Activated T-cell treated with anti-CD3 and anti-CD28 coated beads, Interleukin-2, amount 50 U/mL, for 48 hours (primary cell): ENCODE measurements at places on chromosomes 12 and 14.

DNA sequence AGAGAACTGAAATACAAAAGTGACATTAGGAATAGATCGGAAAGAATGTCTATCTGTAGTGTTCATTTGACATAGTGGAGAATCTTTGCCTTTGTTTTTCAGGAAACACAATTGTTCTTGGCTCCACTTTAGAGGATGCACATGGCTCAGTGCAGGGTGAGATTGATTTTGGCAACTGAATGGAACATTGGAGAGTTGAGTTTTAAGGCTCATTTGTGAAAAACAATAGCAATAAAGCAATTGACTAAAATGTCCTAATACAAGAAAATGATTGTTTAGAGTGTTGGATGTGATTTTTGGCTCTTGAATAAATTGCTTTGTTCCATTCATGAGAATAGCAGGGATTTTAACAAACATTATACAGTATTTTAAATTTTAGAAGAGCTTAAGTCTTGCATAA is 116.4 kb downstream of the SLC38A1 start:
- DNase-seq, result no peak

DNA sequence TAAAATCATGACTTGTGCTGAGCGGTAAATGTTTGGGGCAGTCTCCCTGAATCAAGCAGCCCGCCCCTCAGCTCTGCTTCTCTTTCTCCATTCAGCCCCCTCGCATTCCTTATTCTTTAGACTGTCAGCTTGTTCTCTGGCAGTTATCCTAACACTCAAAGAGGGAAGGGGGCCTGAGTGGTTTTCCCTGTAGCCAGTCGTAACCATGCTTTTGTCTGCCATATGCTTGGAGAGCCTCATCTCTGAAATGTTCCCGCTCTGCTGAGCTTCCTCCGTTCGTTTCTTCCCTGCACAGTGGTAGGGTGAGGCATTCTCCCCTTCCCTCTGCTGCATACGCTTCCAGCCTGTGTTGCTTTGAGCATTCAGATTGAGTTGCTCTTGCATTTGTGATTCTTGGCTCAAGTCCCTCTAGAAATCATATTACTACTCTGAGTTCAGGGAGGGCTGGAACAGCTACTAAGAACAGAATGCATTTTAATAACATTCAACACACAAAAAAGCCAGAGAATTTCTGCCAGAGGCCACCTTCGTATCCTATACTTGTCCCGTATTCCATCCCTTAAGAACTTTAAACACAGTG is 119.7 kb downstream of the FBXL14 start:
- no peak for DNase-seq

GRCh38 chr12:108403952-108404351 is 64.8 kb upstream of the CMKLR1 start:
- DNase-seq, result no peak

DNA sequence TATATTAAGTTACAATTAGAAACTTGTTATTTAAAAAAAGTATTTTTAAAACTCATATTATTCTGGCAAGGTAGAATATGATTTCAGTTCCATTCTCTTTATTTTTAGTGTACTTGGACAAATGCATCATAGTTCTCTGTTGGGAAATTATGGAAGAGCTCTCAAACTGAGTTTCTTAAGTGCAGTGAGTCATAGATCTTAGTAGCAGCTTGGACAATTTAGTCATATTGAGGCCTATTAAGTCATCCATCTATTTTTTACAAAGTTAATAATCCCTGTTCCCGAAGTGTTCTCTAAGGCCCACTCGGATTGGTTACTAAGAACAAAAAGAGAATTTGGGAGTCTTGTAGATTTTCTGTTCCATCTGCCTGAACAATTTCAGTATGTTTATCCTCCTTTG is 113.9 kb downstream of the ANO4 start:
- DNase-seq, result no peak

- DNase-seq, result no peak
Observed at GRCh38 chr14:98234208-98234607, 1037.8 kb downstream of the BCL11B start.

GRCh38 chr12:25365340-25365730 is 114.6 kb upstream of the KRAS start:
- no peak for DNase-seq

DNA sequence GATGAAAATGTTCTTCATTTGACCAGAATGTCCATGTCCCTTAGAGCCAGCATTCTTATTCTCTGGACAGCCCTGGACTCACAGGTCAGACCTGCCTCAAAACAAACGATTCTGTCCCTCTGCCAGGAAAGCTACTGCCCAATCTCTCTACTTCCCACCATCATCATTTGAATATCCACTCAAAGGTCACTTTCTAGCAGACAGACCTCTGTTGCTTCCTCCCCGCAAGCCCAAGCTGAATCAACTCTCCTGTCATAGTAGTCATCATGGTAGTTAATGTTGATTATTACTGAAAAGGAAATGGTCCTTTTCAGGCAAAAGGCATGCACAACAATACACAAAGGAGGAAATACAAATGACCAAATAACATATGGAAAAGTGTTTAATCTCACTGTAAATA is 39.6 kb upstream of the CPM start:
- no peak for DNase-seq

DNA sequence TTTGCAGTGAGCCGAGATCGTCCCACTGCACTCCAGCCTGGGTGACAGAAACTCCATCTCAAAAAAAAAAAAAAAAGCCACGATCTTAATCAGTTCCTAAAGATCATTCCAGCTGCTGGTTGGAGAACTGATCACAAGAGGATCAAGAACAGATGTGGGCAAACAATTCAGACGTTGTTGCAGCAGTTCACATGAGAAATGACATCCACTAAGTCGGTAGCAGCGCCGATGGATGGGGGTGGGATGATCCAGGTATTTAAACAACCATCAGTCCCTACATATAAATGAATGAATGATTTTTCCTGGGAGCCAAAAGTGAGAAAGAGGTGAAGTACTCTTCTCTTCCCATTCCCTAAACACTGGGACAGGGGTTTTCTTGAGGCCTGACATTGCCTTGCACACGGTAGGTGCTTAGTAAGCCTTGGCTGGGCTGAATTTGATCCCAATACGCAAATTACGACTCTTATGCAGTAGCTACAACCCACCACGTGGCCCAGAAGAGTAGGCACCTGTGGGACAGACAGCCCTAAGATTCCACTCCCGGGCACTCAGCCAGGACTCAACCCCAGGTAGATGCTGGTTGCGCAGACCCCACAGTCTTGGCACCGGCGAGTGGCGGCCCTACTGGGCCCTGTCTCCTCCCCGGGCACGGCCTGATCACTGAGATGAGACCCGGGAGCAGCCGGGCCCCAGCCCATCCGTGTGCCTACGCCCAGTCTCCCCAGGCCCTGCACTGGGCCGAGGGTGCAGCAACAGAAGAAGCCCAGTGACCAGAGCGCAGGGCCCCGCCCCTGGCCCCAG is 565 bp downstream of the SPRYD3 start:
- DNase-seq, result no peak

GRCh38 chr12:121626853-121627640 is 717 bp downstream of the ORAI1 start:
- DNase-seq, result peak; percentile 92

DNA sequence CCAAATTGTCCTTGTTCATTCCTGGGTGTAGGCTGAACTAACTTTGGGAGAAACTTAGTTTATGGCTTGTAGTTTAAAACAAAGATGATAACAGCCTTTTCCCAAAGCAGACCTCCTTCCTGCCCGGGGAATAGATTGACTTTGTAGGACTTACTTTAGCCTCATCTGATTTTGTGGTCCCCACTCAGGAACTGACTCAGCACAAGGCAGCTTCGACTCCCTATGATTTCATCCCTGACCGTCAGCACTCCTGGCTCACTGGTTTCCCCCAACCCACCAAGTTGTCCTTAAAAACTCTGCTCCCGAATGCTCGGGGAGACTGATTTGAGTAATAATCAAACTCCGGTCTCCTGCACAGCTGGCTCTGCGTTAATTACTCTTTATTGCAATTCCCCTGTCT is 40.1 kb upstream of the DDHD1 start:
- no peak for DNase-seq

DNA sequence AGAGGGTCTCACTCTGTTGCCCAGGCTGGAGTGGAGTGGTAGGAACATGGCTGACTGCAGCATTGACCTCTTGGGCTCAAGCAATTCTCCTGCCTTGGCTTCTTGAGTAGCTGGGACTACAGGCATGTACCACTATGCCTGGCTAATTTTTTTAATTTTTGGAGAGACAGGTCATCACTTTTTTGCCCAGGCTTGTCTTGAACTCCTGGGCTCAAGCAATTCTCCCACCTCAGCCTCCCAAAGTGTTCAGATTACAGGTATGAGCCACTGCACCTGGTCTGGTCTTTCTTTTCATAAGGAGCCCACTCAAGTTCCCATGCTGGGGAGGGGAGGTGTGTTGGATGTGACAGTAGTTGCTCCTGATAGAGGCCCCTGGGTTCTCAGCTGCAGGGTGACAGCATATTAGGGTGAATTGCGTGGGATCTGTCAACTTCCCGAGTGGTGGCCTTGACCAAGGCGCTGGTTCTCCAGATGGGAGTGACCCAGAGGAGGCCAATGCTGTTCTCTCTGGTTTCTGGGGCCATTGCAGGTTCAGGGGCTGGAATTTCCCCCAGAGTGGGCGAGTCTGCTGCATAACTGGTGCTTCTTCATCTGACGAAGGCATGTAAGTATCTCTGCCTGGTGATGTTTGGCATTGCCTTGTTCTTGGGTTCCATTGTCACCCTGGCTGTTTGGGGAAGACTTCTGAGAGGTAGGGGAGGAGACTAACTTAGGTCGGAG is 52.4 kb upstream of the ESRRB start:
- no peak for DNase-seq

DNA sequence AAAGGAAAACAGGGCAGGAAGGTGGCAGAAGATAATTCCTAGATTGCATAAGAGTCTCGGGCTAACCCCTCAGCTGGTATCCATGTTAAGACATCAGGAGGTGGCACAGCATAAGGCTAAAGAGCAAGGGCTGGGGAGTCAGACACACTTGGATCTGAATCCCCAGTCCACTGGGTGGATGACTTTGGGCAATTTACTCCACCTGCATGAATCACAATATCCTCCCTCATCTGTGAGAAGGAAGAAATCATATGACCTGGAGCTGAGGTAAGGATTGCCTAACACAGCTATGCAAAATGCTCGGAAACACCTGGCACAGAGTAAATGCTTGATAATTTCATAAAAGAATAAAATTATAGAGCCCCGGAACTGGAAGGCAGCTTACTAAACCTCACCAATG is 217.9 kb downstream of the PIK3C2G start:
- no peak for DNase-seq

GRCh38 chr14:53881161-53881871 is 75.3 kb downstream of the BMP4 start:
- no peak for DNase-seq

DNA sequence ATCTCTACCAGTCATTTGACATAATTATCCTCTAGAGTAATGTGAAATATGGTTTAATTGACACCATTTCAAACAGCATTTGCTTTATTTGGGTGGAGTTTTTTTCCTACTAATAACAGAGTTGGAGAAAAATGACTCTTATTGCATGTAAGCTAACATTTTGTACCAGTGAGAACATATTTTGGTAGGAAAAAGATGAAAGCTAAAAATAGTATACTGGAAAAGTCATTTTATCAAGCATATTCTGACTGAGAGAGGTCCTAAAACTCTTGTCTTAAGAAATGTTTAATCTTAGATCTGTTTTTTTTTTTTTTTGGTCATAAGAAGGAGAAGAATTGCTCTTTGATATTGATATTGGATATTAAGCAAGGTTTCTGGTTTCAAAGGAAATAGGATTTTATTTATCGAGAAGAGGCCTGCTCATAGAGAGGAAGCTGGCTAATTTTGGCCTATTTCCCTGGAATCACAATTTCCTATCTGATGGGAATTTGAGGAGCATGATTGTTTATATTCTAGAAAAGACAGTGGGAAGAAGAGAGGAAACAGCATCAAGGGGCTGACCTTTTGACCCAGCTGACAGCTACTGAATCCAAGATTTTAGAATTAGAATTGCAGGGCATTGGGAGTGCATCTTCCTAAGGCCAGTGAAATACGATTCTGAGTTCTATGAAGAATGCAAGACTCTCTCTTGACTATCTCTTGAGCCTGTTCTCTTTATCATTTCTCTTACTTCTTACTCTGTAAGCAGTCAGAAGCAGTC is 19.4 kb downstream of the OTOGL start:
- no peak for DNase-seq

GRCh38 chr12:26566675-26567074 is 266.3 kb downstream of the ITPR2 start:
- no peak for DNase-seq

- DNase-seq, result no peak
Observed at GRCh38 chr12:112677050-112677765, 114.3 kb upstream of the RPH3A start.

GRCh38 chr14:65943916-65944410 is 531.4 kb downstream of the FUT8 start:
- DNase-seq, result no peak

DNA sequence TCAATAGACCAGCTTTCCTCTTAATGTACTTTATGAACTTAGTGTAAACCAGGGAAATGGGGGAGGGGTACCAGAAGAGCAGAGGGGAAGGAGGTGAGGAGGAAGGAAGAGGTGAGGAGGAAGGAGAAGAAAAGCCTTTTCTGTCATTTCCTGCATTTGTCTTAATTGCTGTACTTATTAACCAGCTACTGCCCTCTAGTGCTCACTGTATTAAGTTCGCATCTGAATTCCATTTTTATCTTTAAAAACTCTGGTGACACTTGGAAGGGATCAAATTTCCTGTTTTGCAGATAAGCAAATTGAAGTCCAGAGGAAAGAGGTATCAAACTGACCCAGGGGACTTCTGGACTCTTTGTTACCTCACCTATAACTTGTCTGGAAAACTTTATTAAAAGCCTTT is 22.2 kb downstream of the MANSC1 start:
- DNase-seq, result no peak

- DNase-seq, result no peak
Observed at GRCh38 chr12:77953528-77954205, 123.0 kb downstream of the NAV3 start.

DNA sequence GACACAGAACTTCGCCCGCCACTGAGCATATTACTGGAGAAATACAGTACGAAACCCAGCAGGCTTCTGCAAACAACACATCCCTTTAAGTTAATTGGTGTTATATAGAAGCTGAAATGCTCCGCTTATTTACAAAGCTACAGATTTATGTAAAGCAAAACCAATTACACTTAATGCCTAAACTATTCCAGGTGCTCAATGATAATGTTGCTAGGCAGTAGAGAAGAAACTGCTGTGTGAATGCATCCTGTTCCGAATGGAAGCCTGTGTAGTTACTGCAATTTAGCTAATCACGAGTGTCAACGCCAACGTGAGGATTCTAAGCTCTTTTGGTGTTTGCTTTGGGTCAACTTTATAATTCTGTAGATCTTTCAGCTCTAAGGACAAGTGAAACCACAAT is 89.8 kb downstream of the SLC15A5 start:
- no peak for DNase-seq

DNA sequence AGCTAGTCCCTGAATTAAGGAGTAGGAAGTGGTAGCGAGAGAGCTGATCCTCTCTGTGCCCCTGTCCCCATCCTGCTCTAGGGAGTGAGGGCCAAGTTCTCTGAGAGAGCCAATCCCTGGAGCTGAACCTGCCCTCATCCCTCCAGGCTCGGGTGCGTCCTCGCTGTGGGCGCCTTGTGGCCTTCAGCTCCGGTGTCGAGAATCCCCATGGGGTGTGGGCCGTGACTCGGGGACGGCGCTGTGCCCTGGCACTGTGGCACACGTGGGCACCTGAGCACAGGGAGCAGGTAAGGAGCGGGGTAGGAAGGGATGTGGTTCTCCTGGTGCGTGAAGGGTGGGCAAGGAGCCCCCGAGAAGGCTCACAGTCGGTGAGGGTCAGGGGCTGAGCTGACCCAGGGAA is 1.9 kb upstream of the GNB3 start:
- no peak for DNase-seq
